Skin of body (tissue), 3 donors: ENCODE measurements at places on chromosomes 12 and 14. TPM values are rescaled to one million over a fixed set of nuclear protein-coding genes. Genes with fewer than 3 reads are reported as not detected.
A peak's percentile ranks its signal among the peaks of the same experiment; 100 is the strongest.

DNA sequence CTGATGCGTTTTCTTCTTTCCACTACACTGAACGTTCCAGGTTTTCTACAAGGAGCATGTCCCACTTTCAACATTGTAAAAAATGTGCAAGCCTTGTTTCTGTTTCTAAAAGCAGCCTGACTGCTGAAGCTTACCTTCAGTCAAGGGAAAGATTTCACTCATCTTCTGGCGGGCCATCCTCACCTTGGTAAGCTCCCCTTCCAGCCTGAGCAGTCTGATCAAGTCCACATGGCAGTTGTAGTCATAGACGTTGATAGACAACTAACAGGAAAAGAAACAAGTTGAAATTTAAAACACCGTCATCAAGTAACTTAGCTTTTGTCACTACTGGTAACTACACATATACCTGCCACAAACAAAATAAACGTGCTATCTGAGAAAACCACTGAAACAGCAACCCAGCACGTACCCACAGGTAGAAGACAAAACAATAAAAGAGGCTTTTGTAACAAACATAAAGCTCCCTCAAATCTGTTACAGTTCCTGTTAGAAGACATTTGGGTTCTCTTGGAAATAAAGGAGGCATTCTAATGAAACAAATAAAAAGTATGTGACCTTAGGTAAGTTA is 11.9 kb downstream of the SART3 start:
- no peak for DNase-seq

The GARIN6 gene
- not detected for total RNA-seq

DNA sequence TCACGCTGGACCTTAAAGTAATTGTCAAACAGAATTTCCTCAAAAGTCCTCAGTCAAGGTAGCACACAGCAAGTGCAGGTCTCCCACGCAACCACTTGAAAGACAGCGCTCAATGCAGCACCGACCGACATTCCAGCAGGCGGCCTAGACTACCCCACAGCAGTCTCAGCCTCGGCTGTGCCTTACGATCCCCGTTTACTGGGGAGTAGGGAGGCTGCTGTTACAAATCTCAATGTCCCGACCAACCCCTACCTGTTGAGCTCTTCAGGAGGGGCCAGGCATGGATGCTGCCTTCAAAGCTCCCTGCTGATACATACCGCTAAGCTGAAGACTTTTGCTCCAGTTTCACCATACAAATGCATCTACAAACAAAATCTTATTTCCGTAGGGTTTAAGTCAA is 21.8 kb downstream of the VPS37B start:
- no peak for DNase-seq

GRCh38 chr14:62745496-62745895 is 299.8 kb downstream of the KCNH5 start:
- no peak for DNase-seq

GRCh38 chr12:39989501-39989900 is 116.4 kb downstream of the SLC2A13 start:
- no peak for DNase-seq

The SERPINA10 gene
- total RNA-seq = not detected

The AKT1 gene
- 62.3 TPM for total RNA-seq

DNA sequence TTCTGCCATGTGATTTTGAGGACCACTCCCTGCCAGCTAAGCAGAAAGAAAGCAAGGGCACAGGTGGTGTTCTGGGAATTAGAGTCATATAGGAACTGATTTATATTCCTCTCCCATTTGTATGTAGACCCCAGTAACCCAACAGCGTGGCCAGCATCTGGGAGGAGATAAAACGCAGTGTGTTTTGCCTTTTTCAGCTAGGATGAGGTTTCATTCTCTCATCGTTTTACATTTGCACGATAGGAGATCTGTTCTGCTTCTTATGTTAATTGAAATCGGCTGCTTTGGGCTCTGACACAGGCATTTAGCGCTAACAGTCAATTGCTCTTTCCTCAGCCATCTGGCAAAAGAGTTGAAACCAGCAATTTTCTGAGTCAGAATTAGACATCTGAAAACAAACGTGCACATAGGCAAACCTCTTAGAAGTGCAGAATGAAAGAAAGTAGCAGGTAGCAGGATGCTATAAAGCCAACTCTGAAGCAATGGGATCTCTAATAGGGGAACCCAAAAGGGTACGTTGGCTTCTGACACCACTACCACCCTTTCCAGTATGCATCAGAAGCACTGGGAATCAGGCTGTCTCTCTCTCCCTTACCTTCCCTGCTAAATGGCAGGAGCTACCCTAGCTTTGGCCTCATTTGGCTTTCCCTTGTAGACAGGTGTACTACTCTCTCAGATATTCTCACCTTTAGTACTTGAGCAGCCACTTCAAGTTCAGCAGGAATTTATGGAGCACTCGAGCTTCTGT is 219.1 kb downstream of the PHLDA1 start:
- DNase-seq = peak; percentile 81

- no peak for DNase-seq
These were observed 340.2 kb downstream of the SEC23A start for GRCh38 chr14:38762845-38763244.

DNA sequence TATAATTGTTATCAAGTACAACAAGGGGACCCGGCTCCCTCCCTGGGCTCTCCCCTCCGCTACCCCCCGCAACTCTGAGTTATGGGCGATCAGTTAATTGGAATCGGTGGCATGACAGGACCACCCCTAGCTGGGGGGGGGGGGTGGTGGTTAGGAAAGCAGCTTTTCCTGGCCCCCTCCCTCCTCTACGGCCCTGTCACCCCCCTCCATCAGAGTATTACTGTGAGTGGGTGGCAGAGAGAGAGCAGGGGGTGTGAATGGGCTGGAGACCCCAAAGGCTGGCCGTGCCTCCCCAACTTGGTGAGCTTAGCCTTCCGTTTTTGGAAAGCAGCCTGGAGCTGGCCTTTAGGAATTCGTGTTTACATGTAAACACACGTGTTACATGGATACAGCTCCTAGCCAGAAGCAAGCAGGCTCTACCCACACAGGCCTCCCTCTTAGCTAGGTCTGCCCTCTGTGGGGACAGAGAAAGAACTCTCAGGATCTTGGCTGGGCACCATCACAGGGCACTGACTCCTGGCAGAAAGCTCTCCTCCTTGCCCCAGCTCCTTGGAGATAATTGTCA is 1.1 kb upstream of the HOXC4 start:
- no peak for DNase-seq
